ENCODE measurements at places on chromosomes 1 and 21.

GRCh38 chr1:116572099-116572498 is 1.3 kb upstream of the CD58 start:
- DNase-seq: no peak

GRCh38 chr1:119962296-119962968 is 66.1 kb upstream of the ADAM30 start:
- DNase-seq: no peak

GRCh38 chr1:156809711-156810366 is 6.8 kb downstream of the SH2D2A start:
- DNase-seq: no peak

DNA sequence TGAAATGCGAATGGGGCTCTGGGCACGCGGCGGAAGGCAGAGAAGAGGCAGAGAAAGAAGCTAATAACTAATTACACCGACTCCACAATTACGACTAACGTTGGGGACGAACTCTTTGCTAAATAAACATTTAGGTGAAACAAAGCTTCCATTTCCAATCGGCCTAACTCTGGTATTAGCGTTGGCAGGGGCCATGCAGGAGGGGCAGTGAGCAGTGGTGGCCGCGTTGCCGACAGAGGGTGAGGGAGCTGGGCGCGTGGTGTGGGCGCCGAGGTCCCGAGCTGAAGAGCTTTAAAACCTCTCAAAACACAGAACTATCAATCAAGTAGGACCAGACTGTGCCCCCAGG is 553 bp upstream of the NDUFV3 start:
- peak; percentile 1 for DNase-seq

GRCh38 chr1:188825471-188825870 is 1652.2 kb downstream of the BRINP3 start:
- DNase-seq: no peak

DNA sequence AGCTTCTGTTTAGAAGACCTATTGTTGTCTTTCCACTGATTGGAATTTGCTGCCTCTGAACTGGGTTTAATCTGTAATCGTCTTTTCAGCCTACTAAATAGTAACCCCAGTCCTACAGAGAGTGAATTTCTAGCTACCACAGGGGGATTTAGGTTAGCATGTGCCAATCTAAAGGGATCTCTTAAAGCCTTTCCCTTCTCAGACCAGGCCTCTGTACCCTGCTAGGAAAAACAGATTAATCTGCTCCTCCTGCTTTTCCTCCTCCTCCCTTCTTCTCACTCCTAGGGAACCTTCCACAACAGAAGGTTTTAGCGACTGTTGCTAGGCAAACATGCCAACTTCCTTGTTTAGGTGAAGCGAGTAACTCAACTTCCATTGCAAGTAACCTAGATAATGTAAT is 1.3 kb upstream of the RC3H1 start:
- no peak for DNase-seq

DNA sequence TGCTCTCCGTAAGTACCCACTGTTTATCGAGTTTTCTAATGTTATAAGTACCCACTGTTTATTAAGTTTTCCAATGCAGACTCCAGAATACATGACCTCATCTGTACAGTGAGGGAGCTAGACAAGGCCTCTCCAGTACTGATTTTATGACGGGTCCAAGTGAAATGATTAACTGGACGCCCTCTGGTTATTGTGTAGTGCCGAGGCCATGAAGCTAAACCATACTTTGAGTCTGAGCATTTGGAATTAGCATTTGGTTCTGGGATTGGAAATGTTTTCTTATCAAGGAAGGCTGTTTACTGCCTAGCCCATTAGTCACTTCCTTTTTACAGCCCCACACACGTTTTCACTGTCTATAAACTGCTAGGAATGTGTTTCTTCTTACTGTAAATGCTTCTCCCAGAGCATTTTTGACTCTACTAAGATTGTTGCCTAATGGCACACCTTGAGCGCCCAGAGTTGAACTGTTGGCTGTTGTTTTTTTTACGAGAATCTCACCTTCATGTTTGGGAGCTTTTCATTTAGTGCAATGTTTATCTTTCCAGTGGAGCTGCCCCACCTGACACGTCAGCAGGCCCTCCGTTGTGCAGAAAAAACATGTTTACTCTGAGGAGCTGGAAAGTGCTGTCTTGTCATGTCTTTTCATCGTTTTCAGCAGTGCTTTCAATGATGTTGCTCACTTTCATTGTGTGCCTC is 26.9 kb downstream of the SPATA46 start:
- DNase-seq: no peak

DNA sequence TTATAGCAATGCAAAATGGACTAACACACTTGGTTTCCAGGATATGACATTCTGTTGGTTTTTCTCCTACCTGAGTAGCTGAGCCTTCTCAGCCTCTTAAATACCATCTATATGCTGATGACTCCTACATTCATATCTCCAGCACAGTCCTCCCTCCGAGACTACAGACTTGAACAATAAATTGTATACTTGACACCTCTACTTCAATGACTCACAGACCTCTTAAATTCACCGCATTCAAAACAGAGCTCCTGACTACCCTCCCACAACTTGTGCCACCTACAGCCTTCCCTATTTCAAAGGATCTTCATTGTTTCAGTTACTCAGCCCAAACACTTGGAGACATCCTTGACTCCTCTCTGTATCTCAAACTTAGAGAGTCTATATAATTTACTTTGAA is 66.8 kb upstream of the ASB17 start:
- DNase-seq: no peak

- DNase-seq: peak; percentile 58
Observed at GRCh38 chr1:20717452-20718342, at the start of gene KIF17. KIF17 (minus strand) TSS chr1:20718007; CDS start chr1:20717706, 301 bp downstream.

DNA sequence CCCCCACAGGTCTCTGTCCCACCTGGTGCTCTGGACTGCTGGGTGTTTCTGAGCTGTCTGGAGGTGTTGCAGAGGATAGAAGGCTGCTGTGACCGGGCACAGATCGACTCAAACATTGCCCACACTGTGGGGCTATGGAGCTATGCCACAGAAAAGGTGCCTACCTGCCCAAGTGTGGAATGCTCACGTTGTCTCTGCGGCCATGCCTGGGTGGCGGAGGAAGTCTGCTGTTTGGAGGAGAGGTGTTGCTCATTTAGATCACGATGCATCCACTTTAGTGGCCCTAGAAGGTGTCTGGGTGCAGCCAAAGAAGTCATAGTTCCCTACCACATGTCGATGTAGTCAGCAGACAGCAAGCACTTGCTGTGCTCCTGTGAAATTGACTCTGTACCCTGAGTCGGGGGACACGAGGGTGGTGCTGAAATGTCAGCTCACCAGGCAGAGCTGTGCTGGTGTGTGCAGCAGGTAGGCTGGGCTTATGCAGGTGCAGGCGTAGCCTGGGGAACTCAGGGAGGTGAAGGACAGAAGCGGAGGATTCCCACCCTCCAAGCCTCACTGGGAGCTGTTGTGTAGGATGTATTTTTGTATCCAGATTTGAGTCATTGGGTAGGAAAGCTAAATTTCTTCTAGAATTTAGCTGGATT is 32.8 kb upstream of the PWP2 start:
- peak; percentile 30 for DNase-seq

DNA sequence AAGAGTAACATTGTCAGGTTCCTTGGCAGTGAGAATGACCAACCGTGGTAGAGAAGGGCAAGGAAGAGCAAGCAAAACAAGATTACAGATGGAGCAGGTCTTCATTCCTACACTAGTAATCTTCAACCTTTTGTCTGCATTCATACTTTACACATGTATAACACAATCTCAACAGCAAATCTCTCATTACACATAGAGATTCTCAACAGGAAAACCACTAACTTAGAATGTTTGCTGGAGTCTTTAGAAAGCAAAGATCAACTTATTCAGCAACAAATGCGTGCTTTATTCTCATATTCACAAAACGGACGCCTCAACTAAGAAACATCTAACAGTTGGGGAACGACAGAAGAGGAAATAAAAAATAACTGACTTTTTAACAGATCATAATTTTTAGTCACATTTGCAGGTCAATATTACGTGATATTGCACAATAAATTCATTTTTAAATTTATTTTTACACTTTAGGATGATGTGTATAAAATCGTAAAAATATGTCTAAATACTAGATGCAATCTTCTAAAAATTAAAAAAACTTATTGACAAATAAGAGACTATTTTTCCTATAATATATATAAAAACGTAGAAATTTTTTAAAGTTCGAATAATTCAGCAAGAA is 82.9 kb downstream of the ARID4B start:
- DNase-seq: peak; percentile 17

DNA sequence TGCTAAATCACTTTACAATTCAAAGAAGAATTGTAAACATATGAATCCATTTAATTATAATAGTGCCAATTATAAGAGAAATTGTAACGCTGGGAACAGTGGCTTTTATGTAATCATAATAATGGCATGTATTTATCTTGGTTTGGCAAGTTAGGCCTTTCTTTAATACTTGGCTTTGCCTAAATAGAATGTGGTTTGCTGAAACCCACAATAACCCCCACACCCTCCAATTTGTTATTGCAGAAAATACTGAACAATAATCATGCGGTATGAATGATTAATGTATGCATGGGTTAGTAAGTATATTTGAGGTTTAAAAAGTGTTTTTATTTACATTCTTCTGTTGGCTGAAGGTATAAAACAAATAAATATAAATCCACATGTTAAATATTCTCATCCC is 138.2 kb downstream of the NFIA start:
- no peak for DNase-seq

DNA sequence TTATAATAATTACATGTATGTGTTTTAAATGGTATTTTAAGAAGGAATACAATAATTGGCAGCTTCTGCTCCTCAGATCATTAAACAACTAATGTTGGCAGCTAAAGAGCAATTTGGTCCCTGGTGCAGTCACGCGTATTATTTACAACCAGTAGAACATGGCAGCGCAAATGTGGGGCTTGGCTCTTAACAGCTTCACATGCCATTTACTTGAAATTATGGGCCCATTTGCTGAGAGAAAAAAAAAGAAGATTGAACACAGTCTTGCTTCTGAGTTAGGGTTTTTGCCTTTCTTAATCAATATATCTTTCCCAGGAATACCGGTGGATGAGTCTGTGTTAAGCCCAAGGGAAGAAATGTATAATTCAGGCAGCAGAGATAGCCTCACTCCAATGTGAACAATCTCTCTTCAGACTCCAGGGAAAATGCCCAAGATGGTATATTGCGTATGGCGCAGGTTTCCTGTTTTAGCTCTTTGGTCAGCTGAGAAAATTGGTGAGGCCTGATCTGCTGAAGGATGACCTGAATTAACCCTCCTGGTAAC is 174.5 kb downstream of the DISC1 start:
- DNase-seq: no peak

- DNase-seq: no peak
Observed at GRCh38 chr1:169670836-169671235, 40.6 kb downstream of the SELL start.

DNA sequence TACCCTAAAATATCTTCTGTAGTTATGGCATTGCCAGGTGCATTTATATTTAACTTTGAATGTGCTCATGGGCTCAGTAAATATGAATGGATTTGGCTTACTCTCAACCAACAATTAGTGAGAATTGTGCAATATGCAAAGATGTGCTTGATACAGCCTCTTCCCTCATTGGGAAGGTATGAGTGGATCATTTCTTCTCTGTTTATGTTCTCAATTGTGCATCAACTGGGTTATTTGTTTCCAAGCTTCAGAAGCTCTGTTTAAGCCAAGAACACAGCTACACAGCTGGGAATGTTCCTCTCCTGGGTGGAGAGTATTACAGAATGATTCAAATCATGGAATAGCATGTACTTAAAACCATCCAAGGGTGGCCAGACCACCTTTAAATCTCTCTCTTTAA is 17.6 kb upstream of the MAP1LC3C start:
- DNase-seq: no peak

DNA sequence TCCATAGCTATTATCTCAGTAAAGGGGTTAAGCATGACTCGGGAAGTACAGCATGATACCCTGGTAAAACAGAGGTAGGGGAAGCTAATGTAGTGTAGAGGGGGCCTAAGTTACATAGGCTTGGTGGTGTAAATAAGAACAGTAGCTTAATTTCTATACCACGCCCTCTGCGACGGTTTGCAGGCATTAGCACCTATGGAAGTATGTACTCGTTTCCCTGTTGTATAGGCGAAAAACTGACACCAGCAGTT is 470 bp upstream of the NAXE start:
- DNase-seq: no peak

GRCh38 chr1:226309398-226310244 is 657 bp upstream of the LIN9 start:
- no peak for DNase-seq

GRCh38 chr1:11634365-11635192 is 19.6 kb downstream of the FBXO2 start:
- no peak for DNase-seq

DNA sequence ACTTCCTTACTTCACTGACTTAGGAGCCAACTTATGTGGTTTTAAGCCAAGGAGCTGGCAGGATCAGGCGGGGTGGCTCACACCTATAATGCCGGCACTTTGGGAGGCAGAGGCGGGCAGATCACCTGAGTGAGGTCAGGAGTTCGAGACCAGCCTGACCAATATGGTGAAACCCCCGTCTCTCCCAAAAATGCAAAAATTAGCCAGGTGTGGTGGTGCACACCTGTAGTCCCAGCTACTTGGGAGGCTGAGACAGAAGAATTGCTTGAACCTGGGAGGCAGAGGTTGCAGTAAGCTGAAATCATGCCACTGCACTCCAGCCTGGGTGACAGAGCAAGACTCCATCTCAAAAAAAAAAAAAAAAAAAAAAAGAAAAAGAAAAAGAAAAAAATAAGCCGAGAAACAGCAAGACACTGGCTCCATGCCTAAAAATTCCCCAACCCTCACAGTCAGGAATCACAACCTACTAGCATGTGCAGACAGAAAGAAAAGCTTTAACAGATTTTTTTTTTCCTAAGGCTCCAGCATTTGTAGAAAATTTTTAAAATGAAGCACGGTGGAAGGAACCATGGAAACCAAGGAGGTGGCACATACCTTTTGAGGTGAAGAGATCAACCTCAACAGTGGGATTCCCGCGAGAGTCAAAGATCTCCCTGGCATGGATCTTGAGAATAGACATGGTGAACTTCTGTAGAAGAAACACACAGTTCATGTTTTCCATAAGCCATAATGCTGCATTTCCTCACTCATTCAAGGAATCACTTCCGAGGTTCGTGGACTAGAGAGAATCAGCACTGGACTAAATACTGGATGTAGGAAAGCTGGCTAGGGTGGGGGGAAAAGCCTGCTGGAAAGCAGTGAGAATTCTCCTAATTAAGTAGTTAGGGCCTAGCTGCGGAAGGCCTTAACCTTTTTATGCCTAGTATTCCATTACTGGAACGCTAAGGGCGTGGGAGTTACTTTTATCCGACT is 4.0 kb downstream of the ENO1 start:
- no peak for DNase-seq

- no peak for DNase-seq
Observed at GRCh38 chr1:93338387-93339146, 7.1 kb upstream of the DR1 start.

DNA sequence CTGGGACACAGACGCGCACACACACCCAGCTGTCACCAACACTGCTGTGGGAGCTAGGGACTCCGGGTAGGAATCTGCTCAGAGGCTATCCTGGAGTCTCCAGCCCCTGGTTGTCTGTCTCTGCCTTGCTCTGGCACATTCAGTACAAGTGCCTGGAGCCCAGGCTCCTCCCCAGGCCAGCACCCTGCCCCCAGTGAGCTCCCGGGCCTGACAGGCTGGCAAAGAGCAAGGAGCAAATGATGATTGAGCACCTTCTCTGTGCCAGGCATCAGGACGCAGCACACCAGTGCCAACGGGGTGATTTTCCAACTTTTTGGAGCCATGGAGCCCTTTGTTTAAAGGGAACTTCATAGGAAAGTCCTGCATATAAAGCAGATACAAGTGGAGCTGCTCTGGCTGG is 6.5 kb downstream of the CNTN2 start:
- no peak for DNase-seq

- DNase-seq: no peak
Observed at GRCh38 chr1:109759513-109760334, 4.0 kb downstream of the EPS8L3 start.

All from CD4-positive, alpha-beta T cell treated with Interleukin-15 for 4 hours (primary cell).